ENCODE measurements at places on chromosomes 3 and 15.
A peak's percentile ranks its signal among the peaks of the same experiment; 100 is the strongest.

- no peak overlapping the region for H3K27ac ChIP-seq
- peaks cover 9% of the 10 kb centered on the region for H3K4me1 ChIP-seq
- H3K27me3 ChIP-seq = no peaks in the 10 kb centered on the region
- no peak overlapping the region for H3K4me3 ChIP-seq
These were observed 53.2 kb upstream of the MCF2L2 start for GRCh38 chr3:183481582-183481981.

DNA sequence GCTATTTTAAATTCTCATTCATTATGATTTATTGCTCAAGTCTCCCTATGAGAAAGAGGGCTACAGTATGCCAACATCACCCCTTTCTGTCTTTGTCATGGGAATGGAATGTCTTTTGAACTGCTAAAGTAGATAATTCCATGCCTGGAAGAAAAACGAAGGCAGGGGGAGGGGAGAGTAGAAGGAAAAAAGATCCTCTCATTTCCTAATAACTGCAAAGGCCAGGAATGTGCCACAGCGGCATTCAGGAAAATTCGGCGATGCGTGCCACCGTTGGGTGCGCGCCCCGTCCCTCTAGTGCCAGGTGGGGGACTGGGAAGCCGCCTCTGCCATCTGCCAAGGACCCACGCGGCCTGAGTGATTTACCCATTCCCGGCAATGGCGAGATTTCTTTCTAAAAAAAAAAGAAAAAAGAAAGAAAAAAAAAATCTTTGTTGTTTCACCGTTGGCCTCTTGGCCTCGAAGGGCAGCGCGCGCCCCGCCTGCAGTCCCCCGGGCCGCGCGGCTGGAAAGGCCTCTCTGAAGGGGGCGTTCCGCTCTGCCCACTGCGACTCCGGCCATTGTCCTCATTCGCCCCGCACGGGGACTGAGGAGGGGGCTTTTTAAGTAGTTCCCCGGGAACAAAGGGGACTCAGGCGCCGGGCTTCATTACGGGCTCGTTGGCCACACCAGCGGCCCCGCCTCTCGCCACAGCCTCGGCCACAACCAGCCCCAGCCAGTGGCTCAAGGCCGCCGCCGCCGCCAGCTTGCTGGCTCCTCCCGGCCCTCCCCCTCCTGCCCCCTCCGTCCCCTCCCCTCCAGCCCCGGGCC, 54.5 kb downstream of the CPN2 start:
- H3K36me3 ChIP-seq = peaks cover 15% of the 10 kb centered on the region
- no peak overlapping the region for H3K27ac ChIP-seq
- no peak for DNase-seq
- H3K27me3 ChIP-seq = peaks cover 10% of the 10 kb centered on the region
- no peak overlapping the region for H3K4me3 ChIP-seq

DNA sequence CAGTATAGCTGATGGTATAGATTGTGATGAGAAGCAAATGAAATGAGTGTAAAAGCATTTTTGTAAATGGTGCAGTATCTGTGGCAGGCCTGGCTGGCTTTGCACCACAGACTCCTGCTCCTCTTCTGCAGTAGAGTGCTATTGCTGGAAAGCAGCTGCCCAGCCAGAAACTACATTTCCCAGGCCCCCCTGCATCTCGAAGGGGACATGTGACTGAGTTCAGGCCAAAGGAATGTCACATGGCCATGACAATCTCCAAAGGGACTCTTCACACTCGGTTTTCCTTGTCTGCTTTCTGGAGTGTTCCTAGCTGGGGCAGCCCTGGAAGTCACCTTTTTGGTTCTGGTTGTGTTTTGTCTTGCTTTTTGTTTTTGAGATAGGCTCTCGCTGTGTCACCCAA, 277.1 kb downstream of the SUCLG2 start:
- H3K36me3 ChIP-seq = peaks cover 34% of the 10 kb centered on the region
- DNase-seq = no peak
- H3K4me1 ChIP-seq = peaks cover 7% of the 10 kb centered on the region
- no peak overlapping the region for H3K4me3 ChIP-seq

DNA sequence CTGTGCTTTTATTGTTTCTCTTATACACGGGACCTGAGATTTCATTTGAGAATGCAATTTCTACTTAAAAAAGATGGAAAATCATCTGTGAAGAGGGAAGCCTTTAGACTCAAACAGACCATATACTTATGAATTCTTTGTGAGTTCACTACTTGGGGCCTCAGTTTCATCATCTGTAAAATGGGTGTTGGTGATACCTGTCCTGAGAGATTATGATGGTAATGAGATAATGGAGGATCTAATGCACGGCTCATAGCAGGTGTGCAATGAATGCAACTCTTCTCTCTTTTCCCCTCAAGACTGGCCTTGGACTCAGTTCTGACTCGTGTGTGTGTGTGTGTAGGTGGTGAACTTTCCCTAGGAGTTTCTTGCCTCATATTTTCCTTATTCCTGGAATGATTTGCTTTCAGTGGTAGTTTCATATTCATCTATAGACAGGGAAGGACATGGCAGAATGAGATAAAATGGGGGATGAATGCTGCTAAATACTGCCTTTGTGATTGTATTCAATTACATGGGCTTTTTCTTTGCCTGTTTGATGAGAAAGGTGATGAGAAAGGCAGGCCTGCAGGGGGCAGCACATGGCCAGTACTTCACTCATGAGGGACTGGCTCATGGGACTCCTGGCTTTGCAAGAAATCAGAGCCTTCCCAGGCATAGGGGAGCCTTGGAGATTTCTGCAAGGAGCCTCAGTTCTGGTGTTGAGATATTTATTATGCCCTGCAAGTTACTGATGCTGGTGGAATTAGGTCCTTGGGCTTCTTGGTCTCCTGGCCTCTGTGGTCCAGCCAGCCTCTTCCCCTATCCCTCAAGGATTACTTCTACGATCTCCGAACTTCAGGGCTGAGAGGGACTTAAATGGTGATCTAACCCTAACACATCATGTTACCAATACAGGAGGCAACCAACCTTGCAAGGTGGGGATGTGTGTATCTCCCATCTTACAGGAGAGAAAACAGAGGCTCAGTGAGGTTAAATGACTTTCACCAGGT, 70.7 kb downstream of the RPLP1 start:
- no peak overlapping the region for H3K27ac ChIP-seq
- peaks cover 3% of the 10 kb centered on the region for H3K4me1 ChIP-seq
- H3K4me3 ChIP-seq = no peak overlapping the region
- H3K27me3 ChIP-seq = peaks cover 13% of the 10 kb centered on the region
- DNase-seq = peak; percentile 80

DNA sequence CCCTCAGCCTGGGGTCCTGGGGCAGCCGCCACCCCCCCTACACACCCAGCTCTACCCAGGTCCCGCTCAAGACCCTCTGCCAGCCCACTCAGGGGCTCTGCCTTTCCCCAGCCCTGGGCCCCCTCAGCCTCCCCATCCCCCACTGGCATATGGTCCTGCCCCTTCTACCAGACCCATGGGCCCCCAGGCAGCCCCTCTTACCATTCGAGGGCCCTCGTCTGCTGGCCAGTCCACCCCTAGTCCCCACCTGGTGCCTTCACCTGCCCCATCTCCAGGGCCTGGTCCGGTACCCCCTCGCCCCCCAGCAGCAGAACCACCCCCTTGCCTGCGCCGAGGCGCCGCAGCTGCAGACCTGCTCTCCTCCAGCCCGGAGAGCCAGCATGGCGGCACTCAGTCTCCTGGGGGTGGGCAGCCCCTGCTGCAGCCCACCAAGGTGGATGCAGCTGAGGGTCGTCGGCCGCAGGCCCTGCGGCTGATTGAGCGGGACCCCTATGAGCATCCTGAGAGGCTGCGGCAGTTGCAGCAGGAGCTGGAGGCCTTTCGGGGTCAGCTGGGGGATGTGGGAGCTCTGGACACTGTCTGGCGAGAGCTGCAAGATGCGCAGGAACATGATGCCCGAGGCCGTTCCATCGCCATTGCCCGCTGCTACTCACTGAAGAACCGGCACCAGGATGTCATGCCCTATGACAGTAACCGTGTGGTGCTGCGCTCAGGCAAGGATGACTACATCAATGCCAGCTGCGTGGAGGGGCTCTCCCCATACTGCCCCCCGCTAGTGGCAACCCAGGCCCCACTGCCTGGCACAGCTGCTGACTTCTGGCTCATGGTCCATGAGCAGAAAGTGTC, 30.2 kb downstream of the PTPN23 start:
- H3K27ac ChIP-seq = no peak overlapping the region
- peaks cover 5% of the 10 kb centered on the region for H3K4me1 ChIP-seq
- H3K36me3 ChIP-seq = peaks cover 19% of the 10 kb centered on the region

GRCh38 chr15:94610485-94610884, 379.1 kb downstream of the MCTP2 start:
- peaks cover 54% of the 10 kb centered on the region for H3K27me3 ChIP-seq
- H3K36me3 ChIP-seq = no peaks in the 10 kb centered on the region
- no peak for DNase-seq
- H3K4me1 ChIP-seq = peaks cover 22% of the 10 kb centered on the region

DNA sequence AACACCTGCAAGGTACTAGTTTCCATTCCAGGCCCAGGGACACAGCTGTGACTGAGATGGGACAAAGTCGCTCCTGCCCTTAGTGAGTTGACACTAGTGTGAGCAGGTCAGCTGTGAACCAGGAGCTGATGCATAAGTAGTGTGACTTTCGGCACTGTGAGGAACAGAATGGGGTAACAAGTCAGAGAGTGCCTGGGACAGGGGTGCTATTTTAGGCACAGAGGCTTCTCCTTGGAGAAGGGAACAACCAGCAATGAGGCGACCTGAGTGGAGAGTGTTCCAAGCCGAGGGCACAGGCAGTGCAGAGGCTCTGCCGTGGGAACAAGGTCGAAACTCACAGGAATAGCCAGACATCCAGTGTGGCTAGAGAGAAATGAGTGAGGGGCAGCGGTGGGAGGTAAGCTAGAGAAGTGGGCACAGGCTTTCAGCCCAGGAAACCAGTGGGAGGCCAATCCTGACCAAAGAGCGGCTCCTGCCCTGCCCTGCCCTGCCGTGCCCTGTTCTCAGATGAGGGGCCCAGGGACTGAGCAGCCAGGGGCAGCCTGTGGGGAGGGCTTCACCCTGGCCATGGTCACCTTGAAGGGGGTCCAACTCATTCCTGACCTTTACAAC, 14.2 kb downstream of the DNAH1 start:
- no peak overlapping the region for H3K27ac ChIP-seq
- no peaks in the 10 kb centered on the region for H3K4me1 ChIP-seq
- peaks cover 6% of the 10 kb centered on the region for H3K36me3 ChIP-seq
- no peak overlapping the region for H3K4me3 ChIP-seq
- DNase-seq = no peak

DNA sequence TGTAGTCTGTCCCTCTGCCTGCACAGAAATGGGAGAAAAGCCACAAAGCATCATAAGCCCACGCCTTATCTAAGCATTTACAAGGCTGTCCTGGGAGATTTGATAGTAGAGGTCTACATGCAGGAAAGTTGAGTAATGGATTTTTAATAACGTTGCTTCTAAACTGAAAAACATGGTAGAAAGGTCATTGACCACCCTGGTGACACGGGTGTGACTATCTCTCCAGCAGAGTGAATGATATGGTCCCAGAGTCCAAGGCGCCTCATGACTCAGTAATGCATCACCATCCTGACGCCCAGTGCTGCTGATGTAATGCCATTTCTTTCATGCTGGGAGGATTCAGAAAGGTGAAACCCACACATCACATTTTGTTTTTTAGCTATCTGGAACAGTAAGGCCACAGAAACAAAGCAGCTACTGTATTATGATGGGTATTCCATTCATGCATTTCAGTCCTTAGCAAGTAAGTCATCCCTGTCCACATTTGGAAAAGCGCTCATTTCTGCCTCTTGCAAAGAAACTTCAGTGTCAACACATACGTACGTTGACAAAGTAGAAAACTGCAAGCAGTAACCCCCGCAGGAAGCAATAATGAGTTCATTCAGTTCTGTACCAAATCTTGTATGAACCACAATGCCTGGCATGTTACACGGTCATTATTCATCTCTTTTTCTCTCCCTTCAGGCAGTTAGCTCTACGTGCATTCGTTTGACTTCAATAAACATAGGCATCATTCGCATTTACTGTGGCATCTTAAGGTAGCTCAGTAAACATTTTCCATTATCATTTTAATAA, 483.5 kb downstream of the GABRG3 start:
- no peak overlapping the region for H3K27ac ChIP-seq
- DNase-seq = no peak
- no peaks in the 10 kb centered on the region for H3K4me1 ChIP-seq
- no peak overlapping the region for H3K4me3 ChIP-seq
- no peaks in the 10 kb centered on the region for H3K27me3 ChIP-seq

GRCh38 chr15:44137750-44138149, 57.3 kb downstream of the FRMD5 start:
- H3K27me3 ChIP-seq = peaks cover 4% of the 10 kb centered on the region
- DNase-seq = no peak
- H3K36me3 ChIP-seq = no peaks in the 10 kb centered on the region
- H3K4me1 ChIP-seq = no peaks in the 10 kb centered on the region
- no peak overlapping the region for H3K4me3 ChIP-seq
- H3K27ac ChIP-seq = no peak overlapping the region

DNA sequence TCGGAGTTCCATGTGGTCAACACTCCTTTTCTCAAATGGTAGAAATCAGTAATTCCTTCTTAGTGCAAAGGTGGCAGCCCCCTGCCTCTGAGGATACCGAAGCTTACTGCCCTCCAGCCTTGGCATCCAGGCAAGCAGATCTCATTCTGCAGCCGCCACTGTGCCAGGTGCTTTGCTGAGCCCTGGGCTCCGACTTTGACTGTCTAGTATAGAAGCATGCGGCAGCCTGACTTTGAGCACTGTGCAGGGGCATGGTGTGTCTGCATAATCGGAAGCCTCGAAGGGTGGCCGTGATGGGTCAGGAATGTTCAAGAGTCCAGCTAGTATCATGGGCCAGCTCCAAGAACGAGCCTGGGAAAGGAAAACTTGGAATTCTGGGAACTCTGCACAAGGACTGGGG, 39.7 kb downstream of the ABTB1 start:
- no peaks in the 10 kb centered on the region for H3K4me1 ChIP-seq
- no peak for DNase-seq
- no peak overlapping the region for H3K4me3 ChIP-seq
- H3K36me3 ChIP-seq = no peaks in the 10 kb centered on the region

DNA sequence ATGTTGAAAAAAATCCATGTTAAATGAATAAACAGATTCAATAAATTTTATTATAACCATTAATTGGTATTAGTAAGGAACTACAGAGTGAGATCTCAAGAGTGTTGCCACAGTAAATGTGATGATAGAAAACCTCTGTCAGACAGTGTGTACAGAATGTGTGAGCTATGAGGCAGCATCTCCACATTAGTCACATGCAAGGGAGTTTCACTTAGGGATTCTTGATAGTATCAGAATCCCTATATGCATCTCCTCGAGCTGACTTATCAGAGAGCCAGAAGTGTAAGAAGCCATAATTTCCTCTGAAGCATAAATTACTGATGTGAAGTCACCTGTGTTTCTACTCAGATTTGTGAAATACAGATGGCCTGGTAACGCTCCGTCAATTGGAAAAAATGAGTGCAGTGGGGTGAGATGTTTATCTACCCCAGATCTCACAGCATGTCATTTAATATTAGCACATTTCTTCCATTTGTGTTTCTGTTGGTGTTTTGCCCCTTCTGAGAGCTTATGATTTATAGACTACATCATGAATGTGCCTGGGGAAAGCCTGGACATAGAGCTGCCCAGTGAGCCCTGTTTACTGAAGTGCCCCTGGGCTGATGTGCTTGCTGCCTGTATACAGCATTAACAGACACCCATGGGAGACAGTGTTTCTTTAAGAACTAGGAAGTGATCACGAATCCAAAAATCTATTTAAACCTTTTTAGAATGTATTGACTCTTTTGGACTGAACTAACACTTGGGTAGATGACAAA, 262.4 kb downstream of the CPNE4 start:
- no peak overlapping the region for H3K27ac ChIP-seq
- H3K4me1 ChIP-seq = peaks cover 3% of the 10 kb centered on the region
- no peak overlapping the region for H3K4me3 ChIP-seq
